Daoy (cell line): ENCODE measurements at places on chromosomes 5 and 9.

- DNase-seq, result no peak
Observed at GRCh38 chr5:40240671-40241070, 439.0 kb upstream of the PTGER4 start.

DNA sequence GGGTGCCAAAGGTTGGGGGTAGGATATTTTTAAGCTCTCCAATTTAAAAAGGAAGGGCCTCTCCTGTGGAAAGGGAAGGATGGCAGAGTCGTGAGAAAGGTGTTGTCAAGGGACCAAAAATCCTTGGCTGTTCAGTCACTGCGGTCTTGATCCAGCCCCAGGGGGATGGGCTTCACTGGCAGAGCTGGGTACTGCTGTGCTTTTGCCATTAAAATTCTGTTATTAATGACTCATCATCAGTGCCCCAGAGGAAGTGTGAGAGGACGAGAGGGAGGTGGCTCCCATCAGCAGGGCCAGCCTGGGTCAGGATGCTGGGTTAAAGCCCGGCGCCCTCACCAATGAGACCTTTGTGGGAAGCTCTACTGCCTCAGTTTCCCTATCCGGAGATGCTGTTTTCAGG, 16.7 kb downstream of the PCDH12 start:
- DNase-seq, result peak; percentile 23

- DNase-seq, result peak; percentile 15
Observed at GRCh38 chr5:73482383-73483136, 15.7 kb upstream of the BTF3 start.

GRCh38 chr9:110156416-110156815, 51.5 kb downstream of the C9orf152 start:
- no peak for DNase-seq

DNA sequence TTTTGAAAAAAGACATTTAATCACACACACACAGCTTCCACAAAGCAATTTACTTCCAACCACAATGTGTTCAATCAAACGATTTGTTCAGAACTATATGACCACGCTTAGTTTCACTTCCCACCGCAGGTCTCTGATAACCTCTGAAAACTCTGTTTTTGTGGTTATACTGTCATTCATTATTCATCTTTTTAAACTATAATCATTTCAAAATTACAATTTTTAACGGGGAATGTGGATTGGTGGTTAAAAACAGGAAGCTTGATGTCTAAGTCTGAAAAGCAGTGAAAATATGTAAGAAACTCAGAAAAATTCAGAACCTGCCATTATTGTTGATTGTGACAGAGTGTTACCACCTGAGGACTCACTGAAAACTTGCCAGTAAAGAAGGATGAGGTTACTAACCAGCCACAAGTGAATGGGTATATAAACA, 12.7 kb upstream of the TMEM174 start:
- peak; percentile 61 for DNase-seq
